ENCODE measurements at places on chromosomes 11 and 22.

DNA sequence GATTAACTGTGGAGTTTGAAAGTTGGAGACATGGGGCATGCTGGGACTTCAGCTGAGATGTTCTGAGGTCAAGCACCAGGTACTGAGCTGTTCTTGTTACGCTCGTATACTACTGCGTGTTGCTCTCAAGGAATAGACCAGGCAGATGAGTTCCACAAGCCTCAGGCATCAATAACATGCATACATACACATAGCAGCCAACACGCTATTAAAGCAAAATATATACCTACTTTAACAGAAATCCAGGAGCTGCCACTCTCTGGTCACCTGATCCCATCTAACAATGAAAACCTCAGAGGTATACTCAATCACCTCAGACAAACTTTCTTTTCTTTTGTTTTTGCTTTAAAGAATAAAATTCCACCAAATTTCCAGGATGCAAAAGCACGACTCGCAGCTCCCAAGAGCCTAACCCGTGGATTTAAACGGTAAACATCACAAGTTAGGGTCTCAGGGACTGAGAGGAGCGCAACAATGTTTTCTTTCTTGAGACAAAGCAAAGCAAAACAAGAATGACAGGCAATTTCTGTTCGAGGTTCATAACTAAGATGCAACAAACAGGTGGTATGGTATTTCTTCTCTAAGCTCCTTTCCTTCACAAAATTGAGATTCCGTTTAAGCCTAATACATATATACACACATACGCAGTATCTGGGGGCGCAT is 16.5 kb downstream of the BLID start:
- DNase-seq: no peak

GRCh38 chr11:71322861-71323582 is 70.6 kb upstream of the SHANK2 start:
- no peak for DNase-seq

DNA sequence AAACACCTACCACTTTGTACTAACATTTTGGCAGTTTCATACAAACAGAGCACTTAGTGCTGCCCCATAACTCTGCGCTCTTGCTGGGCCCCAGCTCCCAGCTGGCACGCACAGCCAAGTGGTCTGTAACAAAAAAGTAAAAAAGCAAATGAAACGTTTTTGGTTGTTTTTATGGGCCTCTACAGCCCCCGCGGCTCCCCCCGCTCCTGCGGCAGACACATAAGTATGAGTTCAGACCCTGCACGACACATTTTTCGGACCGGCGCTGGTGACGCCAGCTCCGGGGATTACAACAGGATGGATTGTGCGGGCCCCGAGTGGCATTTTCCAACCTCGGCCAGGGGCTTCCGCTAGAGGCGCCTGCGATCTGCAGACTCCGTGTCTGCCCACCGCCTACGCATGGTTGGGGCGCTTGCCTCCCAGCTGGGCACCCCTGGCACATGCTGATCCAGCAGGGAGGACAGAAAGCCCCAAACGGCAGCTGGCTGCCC is 418.2 kb downstream of the SOX6 start:
- no peak for DNase-seq

DNA sequence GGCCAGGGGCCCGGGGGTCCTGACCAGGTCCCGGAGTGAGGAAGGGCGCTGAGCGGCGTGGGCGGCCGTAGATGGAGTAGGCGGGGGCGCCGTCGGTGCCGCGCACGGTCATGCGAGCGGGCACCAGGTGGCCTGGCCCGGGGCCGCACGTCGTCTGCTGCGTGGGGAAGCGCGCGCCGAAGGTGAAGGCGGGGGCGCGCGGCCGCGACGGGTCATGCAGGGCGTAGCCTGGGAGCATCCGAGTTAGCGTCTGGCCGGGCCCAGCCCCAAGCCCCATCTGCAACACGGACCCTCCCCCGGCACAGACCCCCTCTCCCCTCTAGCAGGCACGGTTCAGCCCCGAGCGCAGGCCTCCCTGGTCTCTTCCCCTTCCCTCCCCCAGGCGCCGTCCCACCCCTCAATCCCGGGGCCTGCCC is 1.7 kb upstream of the TYMP start:
- DNase-seq: no peak

DNA sequence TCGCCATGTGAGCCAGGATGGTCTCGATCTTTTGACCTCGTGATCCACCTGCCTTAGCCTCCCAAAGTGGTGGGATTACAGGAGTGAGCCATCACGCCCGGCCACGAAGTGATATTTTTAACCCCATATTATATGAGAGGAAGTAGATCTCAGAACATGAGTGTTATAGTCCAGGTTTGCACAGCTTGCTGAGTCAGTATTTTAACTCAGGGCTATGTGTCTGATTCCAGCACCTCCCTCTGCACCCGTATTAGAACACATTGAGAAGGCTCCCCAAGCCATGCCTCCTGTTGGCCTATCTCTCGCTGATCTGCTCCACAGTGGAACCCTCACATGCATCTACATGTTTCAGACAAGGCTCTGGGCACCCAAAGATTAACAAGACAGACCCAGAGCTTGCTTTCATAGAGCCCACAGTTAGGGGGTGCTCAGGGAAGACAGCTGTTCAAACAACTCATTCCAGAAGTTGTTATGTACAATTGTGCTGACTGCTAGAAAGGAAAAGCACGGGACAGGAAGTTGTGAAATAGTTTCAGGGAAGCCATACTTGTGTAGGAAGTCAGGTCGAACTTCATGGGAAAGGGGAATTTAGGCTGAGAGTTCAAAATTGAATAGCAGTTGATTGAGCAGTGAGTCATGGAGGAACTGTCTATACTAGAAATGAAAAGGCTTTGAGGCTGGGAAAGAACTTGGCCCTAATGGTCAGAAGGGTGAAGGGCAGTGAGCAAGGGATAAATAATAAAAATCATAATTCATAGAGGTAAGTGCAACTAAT is 49.3 kb upstream of the CLPB start:
- no peak for DNase-seq

DNA sequence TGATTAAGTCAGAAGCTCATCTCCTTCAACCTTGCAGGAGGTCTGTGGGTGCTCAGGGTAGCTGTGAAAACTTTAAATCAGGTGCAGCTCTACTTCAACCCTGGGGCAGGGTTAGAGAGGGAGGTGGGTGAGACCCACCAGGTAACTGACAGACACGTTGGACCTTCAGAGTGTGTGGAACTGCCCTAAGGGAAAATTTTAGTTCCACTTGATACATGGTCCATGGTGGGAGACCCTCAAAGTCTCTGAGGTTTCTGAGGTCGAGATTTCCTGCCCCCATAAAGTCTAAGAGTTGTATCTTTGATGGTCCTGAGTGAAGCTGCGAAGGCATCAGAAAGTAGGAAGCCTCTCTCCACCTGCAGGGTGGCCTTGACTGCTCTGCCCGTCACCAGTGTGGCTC is 23.9 kb upstream of the NNMT start:
- no peak for DNase-seq

GRCh38 chr11:69642549-69642912 is 1.6 kb downstream of the CCND1 start:
- DNase-seq: no peak

DNA sequence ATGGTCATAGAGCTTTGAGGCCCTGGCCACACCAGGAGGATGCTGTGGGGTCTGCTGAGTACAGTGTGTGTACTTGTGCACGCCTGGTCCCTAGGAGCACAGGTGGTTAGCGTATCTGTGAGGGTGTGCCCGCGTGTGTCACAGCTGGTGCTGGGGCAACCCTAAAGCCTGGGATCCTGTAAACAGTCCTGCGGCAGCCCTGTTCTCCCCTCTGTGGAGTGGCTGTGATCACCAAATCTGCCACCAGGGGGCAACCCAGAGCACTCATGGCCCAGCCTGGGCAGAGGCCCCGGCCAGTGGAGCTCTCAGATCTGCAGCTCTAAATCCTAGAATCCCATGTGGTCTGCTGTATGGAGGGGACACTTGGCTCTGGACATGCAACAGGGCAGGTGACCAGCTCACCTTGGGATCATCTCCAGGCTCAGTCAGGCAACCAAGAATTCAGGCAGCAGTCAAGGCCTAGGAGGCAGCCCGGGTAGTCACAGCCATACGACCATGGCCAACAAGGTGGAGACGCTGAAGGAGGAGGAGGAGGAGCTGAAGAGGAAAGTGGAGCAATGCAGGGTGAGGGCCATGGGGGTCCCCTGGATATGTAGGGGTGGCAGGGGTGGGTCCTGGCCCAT is 3.9 kb downstream of the SH3BP1 start:
- DNase-seq: peak; percentile 85

DNA sequence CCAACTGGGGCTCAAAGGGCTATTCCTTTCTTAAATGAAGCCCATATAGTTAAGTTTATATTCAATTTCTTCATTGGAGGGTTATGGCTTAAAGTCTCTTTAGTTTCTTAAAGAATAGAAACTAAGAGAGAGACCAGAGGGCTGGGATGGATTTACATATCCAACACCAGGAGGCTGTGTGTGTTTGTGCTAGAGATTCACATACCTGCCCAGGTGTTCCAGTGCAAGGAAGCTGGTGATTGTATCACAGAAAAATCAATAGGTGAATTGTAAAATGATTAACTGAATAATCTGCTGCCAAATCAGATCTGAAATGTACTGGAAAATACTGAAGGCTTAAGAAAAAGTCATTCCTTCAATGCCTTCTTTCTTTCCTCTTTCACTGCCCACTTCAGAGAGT is 148.2 kb upstream of the BDNF start:
- DNase-seq: no peak

DNA sequence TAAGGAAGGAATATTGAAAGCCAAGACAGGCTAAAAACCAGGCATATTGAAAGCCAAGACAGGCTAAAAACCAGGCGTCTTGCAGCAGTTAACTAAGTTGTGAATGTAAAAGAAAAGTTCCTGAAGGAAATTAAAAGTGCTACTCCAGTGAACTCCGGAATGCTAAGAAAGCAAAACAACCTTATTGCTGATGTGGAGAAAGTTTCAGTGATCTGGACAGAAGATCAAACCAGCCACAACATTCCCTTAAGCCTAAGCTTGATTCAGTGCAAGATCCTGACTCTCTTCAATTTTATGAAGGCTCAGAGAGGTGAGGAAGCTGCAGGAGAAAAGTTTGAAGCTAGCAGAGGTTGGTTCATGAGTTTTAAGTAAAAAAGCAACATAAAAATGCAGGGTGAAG is 51.4 kb downstream of the PACS1 start:
- peak; percentile 21 for DNase-seq

DNA sequence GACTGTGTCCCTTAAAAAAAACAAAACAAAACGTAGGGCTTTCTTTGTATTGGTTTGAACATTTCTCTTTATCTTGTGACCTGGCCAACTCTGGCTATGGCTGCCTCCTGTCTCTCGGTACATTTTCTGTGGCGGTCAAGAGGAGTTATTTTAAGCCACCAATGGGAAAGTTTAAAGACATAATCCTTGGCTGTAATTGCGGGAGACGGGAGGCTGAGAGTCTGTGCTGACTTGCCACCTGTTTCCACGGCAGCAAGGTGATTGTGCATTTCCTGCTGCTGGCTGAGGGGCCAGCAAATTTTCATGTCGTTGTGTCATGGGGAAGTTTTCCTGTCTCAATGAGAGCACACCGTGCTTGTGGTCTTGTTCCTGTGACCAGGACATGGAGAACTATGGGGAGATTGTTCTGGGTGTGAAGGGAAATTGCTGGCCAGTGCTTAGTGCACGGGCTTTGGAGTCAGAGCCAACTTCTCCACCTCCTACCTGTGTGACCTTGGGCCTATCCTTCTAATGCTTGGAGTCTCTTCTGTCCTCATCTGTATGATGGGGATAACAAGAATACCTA is 11.0 kb downstream of the PTPRJ start:
- peak; percentile 57 for DNase-seq

GRCh38 chr11:6353367-6353987 is 33.2 kb upstream of the CAVIN3 start:
- DNase-seq: peak; percentile 70

GRCh38 chr22:23395530-23396361 is 184.3 kb downstream of the IGLL1 start:
- no peak for DNase-seq

- peak; percentile 88 for DNase-seq
These were observed at the start of gene GPHA2 for GRCh38 chr11:64935359-64936081. Gene GPHA2, minus strand, starts transcription at chr11:64935893. Its CDS starts 433 bp downstream, at chr11:64935460.

- DNase-seq: no peak
These were observed 3.7 kb upstream of the PGGHG start for GRCh38 chr11:285021-285893.

All from kidney (tissue), 22 donors.